Esophagus squamous epithelium (tissue), 5 donors: ENCODE measurements at places on chromosomes 7 and 10. TPM values are rescaled to one million over a fixed set of nuclear protein-coding genes. Genes with fewer than 3 reads are reported as not detected.

DNA sequence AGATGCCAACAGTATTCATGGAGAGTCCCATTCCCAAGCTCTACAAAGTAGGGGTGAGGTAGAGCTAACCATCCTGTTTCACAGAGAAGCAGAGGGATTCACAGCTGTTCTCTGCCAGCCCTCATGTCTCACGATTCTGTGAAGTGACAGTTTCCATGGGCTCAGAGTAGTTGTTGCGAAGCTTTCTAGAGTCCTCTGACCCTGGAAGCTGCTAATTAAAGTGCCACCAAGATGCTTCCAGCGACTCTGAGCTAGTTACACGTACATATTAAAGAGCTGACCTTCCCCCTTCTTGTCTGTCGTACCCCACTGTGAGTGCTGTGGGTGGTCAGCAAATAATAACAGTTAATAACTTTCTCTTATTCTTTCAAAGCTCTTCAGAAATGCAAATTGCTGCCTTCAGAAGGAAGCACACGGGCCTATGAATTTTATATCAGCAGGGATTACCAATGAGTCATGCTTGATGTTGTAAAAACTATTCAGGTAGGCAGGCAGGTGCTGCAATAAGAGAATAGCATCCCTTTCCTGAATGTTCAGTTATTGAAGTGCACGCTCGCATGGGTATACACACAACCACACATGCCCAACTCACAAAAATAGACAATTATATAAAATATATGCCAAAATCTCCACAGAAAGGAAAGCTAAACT is 34.1 kb downstream of the DNAJB9 start:
- no peaks in the 10 kb centered on the region for H3K4me1 ChIP-seq
- H3K27ac ChIP-seq: no peak overlapping the region
- no peaks in the 10 kb centered on the region for H3K27me3 ChIP-seq
- DNase-seq: no peak

DNA sequence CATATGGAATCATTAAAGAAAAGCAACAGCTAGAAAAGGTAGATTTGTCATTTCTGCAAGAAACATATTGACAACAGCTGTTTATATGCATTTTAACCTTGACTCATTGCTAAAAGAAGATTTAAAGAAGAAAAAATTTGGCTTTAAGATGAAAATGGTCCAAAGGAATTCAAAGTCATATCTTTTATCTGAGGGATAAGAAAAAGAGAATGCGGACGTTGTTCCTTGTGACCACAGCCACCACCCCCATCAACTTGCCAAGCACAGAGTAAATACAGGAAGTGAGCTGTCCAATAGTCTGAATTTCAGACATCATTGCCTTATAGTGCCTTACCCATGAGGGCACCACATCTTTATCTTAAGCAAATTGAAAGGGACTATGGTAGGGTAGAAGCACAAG is 7.3 kb upstream of the CRPPA start:
- no peaks in the 10 kb centered on the region for H3K4me1 ChIP-seq
- no peak for DNase-seq
- no peak overlapping the region for H3K4me3 ChIP-seq
- no peaks in the 10 kb centered on the region for H3K27me3 ChIP-seq
- H3K27ac ChIP-seq: no peak overlapping the region

The TDRD1 gene
- total RNA-seq: under 0.01 TPM

GRCh38 chr10:117896517-117896916 is 150.2 kb downstream of the RAB11FIP2 start:
- H3K36me3 ChIP-seq: no peaks in the 10 kb centered on the region
- H3K27me3 ChIP-seq: no peaks in the 10 kb centered on the region
- H3K4me1 ChIP-seq: no peaks in the 10 kb centered on the region

The AGR3 gene
- total RNA-seq: not detected

The DNAH11 gene
- total RNA-seq: 7.4 TPM

GRCh38 chr7:51471210-51471980 is 154.8 kb upstream of the COBL start:
- H3K27ac ChIP-seq: no peak overlapping the region
- no peaks in the 10 kb centered on the region for H3K27me3 ChIP-seq
- no peaks in the 10 kb centered on the region for H3K36me3 ChIP-seq
- DNase-seq: no peak
- H3K4me1 ChIP-seq: no peaks in the 10 kb centered on the region

GRCh38 chr7:3380034-3380433 is 79.0 kb downstream of the SDK1 start:
- no peak for DNase-seq
- H3K27ac ChIP-seq: no peak overlapping the region
- H3K4me1 ChIP-seq: no peaks in the 10 kb centered on the region

DNA sequence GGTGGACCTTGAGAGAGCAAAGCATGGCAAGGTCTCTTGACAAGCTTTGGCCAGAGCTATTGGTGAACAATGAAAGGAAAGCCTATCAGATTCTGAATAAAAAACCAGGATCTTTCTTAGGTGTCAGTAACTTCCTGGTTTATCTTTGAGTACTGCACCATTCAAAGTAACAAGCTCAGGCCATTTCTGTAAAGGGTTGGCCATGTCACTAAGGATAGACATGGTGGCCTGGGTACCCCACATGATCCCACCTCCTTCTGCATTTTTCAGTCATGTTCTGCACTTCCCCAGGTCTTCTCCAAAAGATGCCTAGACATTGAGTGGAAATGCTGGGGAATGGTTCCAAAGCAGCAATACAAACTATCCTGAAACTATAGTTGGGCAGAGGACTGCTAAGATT is 242.0 kb downstream of the ARHGAP12 start:
- no peak for DNase-seq
- H3K36me3 ChIP-seq: no peaks in the 10 kb centered on the region
- no peaks in the 10 kb centered on the region for H3K4me1 ChIP-seq
- H3K27ac ChIP-seq: no peak overlapping the region
- H3K27me3 ChIP-seq: no peaks in the 10 kb centered on the region
